ENCODE measurements at places on chromosomes 3 and 15. TPM values are rescaled to one million over a fixed set of nuclear protein-coding genes. Genes with fewer than 3 reads are reported as not detected.

Gene CLSTN2
- polyA plus RNA-seq = 12.3 TPM

Gene CCR3
- polyA plus RNA-seq = not detected

Gene CLDN16
- not detected for polyA plus RNA-seq

Gene TRIM42
- not detected for polyA plus RNA-seq

Gene STRIT1
- polyA plus RNA-seq = 1.1 TPM

Gene FOXL2
- polyA plus RNA-seq = not detected

Gene SAXO2
- polyA plus RNA-seq = 4.0 TPM

Gene ZDHHC19
- 3.8 TPM for polyA plus RNA-seq

Gene SNTN
- polyA plus RNA-seq = not detected

Gene ADAMTS7
- polyA plus RNA-seq = 31.5 TPM

Gene ACTL6A
- 137 TPM for polyA plus RNA-seq

Gene GOLGA8O
- not detected for polyA plus RNA-seq

Gene MTFMT
- 14.4 TPM for polyA plus RNA-seq

Gene ULK3
- polyA plus RNA-seq = 212 TPM

Gene CCNDBP1
- polyA plus RNA-seq = 67.6 TPM

Gene KLF15
- polyA plus RNA-seq = 0.46 TPM

Gene CKMT1B
- 23.2 TPM for polyA plus RNA-seq

Data from neural cell (in vitro differentiated cells).